ENCODE measurements at places on chromosomes 2 and 18.

DNA sequence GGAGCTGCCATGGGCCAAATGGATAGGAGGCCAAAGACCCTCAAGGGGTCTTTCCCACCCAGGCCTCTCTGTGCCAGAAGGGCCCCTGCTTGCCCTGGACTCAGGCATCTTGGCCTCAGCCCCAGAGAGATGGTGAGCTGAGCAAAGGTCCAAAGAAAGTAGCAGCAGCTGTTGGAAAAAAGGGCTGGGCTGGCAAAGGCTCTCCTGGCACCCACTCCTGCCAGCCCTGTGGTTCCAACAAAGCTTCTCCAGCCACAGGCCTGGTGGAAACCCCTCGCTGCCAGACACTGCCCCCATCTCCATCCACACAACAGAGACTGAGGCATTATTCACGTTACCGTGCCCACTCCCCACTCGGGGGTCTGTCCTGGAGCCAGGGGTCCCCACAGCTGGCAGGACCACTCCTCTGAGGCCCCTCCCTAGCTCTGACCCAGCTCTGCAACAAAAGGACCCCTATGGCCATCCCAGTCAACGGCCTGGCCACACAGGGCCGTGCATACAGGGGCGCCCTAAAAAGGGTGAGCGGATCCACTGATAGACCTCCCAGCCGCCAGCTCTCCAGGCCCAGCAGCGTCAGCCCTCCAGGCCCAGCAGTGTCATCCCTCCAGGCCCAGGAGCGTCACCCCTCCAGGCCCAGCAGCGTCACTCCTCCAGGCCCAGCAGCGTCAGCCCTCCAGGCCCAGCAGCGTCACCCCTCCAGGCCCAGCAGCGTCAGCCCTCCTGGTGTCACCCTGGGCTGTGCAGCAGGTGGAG, 10.1 kb downstream of the BIN1 start:
- no peak for DNase-seq

GRCh38 chr2:15273452-15273851, 287.7 kb downstream of the NBAS start:
- no peak for DNase-seq

DNA sequence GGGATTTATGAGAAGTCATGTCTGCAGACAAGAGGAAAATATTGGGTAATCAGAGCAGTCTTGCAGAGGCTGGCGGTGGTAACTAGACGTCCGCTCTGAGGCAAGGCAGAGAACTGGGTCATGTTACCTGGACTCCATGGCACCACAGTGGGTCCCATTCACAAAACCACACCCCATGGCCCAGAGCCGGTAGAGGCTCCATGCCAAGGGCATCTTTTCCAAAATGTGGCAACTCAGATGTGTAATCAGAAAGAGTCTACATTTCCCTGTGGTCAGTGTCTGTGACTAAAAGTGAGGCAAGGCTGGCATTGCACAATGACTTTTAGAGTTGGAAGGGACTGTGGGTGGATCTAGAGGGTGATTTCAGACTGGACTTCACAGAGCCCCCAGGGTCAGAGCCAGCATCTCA, 113.1 kb downstream of the MREG start:
- no peak for DNase-seq

DNA sequence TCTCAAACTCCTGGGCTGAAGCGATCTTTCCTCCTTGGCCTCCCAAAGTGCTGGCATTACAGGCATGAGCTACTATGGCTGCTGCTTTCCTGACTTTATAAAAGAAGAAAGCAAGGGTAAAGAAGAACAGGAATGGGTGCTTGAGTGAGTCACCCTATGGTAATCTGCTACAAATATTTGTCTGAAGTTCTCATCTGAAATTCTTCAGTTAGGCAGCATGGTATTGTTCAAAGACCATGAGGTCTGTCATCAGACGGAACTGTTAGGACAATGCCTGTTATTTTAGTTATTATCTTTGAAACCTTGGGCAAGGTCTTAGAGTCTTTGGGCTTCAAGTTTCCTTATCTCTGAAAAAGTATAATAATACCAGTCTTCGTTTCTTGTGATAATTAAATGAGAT, 695.8 kb downstream of the RNF144A start:
- DNase-seq, result no peak

DNA sequence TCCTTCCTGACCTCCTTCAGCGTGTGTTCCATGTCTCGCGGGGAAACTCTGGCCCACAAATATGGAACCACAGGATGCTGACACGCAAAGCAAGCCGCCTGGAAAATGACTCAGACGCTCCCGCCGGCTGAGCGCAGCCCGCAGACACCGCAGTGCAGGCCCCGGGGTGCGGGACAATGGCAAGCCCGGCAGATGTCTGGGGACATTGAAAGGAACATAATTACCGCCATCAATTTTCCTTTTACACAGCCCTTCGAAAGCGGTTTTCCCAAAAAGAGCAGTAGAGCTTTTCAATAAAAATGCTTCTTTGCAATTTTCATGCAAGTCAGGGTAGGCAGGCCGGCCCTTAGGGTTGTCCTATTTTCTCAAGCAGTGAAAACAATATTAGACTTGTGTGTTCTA, 159.2 kb upstream of the SH3BP4 start:
- DNase-seq, result no peak

DNA sequence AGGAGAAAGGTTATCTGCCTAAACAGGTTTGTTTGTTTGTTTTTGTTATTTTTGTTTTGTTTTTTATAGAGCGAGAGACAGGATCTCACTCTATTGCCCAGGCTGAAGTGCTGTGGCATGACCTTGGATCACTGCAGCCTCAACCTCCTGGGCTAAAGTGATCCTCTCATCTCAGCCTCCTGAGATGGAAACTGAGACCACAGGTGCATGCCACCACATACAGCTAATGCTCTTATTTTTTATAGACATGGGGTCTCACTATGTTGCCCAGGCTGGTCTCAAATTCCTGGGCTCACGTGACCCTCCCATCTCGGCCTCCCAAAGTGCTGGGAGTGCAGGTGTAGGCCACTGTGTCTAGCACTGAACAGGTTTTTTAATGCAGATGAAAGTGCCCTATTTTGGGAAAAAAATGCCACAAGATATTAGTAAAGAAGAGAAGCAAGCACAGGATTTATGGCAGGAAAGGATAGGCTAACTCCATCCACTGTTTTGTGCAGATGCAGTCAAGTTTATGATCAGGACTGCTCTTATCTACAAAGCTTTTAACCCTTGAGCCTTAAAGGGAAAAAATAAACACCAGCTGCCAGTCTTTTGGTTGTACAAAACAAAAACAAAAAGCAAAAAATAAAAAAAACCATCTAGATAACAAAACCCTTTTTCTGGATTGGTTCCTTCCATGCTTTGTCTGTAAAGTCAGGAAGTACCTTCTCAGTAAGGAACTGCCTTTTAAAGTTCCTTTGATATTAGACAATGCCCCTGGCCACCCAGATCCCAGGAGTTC, 29.4 kb downstream of the MAP4K3 start:
- DNase-seq, result no peak

DNA sequence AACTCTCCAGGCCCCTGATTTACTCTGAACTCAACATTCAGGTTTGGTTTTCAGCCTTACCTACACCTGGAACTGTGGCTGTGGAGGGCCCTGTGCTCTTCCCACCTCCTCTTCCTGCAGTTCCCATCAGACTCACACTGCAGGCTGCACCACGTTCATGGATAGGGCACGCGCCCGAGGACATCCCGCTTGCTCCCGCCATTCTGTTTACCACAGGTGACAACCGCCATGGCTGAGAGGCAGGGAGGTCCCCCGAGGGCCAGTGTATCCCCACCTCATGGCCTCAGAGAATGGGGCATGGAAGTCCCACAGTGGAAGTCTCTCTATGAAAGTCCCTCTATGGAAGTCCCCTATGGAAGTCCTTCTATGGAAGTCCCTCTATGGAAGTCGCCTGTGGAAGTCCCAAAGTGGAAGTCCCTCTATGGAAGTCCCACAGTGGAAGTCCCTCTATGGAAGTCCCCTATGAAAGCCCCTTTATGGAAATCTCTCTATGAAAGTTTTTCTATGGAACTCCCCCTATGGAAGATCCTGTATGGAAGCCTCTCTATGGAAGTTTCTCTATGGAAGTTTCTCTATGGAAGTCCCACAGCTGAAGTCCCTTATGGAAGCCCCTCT, 358.4 kb upstream of the SALL3 start:
- DNase-seq, result no peak

DNA sequence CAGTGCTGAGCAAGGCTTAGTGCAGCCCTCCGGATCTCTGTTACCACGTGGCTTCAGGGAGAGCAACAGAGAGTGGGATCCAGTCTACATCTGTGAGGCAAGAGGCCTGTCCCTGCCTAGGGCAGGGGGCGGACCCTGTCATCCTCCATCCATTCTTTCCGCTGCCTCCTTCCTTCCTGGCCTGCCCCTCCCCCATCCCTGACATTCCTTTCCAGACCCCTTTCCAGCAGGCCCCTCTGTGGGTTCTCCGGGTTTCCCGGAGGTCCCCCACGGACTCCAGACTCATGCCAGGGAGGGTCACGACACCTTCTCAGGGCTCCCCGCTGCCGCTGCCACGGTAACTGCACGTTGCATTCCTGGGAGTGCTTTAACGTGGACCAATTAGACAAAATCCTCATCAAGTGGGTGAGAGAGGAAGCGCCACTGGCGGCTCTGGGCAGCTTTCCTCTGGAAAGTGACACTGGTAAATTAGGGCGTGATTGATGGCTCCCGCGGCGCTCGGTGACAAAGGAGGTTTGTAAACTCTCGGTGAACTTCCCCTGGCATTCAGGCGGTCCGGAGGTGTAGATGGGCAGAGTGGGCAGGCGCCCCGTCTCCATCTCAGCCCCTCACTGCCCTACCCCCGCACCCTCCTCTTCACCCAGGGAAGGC, 11.4 kb downstream of the ATOH8 start:
- no peak for DNase-seq

GRCh38 chr2:142791335-142791734, 86.1 kb upstream of the KYNU start:
- no peak for DNase-seq

GRCh38 chr2:120884472-120885290, 149.0 kb downstream of the GLI2 start:
- DNase-seq, result no peak

- DNase-seq, result no peak
These were observed 22.9 kb upstream of the YWHAQ start for GRCh38 chr2:9653485-9654271.

GRCh38 chr2:121052521-121052920, 232.5 kb downstream of the TFCP2L1 start:
- no peak for DNase-seq

DNA sequence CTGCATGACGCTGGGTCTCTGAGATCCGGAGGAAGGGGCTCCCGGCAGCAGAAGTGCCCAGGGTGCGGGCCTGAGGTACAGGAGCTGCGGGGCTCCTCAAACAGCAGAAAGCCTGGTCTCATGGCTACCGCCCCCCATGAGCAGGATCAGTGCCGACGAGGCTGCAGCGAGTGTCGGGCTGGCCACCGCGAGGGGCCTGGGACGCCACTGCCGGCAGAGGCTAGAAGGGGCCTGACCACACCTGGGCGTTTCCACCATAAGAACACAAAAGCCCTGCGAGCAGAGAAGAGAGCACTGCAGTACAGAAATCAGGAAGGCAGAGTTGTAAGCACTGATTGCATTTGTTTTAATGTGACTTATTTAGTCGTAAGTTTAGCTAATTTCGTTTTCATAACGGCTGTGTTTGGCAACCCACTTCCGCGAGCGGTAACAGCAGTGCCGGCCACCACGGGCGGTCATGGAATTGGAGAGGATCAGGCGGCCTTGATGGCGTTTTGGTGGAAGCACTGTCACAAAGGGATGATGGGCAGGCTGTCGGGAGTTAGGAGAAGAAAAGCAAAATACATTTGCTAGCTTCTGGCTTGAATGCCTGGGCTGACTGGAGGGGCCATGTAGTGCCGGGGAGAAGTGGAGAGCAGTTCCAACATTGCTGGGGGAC, 117.4 kb downstream of the HDAC4 start:
- DNase-seq, result no peak

GRCh38 chr2:86243950-86244733, 44.9 kb downstream of the MRPL35 start:
- no peak for DNase-seq

GRCh38 chr18:75339936-75340605, 87.4 kb downstream of the SMIM21 start:
- no peak for DNase-seq

- DNase-seq, result no peak
These were observed 135.7 kb downstream of the ARHGAP28 start for GRCh38 chr18:6865251-6865650.

- DNase-seq, result no peak
These were observed 34.0 kb downstream of the SH3RF3 start for GRCh38 chr2:109162999-109163398.

DNA sequence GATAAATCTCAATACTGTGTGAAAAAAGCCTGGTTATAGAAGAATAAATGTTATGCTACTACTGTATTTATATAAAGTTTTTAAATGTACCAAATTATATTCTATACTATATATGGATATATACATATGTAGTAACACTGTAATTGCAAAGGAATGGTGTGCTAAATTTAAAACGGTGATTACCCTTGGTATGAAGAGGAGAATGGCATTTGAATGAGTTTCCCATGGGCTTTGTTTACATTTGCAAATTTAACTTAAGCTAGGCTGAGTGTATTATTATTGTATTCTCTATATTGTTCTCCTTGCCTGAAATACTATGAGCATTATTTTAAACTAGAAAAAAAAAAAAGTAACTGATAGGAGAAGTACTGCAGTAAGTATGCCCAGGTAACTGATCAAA, 4.7 kb upstream of the SP3 start:
- no peak for DNase-seq

DNA sequence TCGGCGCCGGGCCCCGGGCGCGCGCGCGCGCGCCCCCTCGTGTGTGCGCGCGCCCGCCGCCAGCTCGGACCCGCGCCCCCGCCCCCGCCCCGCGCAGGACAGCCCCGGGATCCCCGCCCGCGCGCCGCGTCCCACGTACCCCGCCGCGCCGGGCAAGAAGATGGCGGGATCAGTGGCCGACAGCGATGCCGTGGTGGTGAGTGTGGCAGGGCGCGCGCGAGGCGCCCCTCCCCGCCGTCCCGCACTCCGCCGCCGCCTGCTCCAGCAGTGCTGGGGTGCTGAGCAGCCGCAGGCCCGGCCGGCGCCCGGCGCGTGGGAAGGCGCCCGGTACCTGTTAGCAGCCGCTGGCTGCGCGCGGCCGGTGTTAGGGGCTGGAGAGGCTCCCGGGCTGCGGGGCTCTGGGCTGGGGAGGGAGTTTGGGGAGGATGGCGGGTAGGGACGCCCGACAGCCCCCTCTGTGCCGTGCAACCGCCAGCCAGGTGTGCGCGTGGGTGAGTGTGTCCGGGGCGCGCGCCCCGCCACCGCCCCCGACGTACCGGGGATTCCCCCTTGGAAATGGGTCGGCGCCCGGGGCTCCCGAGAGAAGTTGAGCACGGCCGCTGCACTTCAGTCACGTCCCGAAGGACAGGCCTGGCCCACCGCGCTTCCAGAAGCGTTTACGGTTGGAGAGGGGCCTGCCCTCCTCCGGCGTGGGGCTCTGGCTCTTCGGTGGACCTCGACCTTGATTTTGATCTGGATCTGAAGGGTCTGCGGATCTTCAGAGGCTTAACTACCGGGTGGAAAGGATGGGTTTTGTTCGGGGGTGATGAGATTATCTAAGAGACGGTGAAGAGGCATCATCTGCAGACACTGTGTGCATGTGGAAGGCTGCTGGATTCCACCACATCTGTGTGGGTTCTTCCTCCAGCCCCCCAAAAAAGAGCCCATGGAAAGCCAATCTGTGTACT, 697 bp downstream of the LGALSL start:
- DNase-seq, result peak; percentile 58

GRCh38 chr2:66790651-66791181, 355.8 kb downstream of the MEIS1 start:
- no peak for DNase-seq

- no peak for DNase-seq
These were observed 54.3 kb downstream of the RNF152 start for GRCh38 chr18:61838521-61838920.
